Upper lobe of left lung (tissue), 6 donors: ENCODE measurements at places on chromosomes 5 and 9. TPM values are rescaled to one million over a fixed set of nuclear protein-coding genes. Genes with fewer than 3 reads are reported as not detected.

GRCh38 chr9:112508377-112508776, 21.8 kb downstream of the KIAA1958 start:
- no peak for DNase-seq

DNA sequence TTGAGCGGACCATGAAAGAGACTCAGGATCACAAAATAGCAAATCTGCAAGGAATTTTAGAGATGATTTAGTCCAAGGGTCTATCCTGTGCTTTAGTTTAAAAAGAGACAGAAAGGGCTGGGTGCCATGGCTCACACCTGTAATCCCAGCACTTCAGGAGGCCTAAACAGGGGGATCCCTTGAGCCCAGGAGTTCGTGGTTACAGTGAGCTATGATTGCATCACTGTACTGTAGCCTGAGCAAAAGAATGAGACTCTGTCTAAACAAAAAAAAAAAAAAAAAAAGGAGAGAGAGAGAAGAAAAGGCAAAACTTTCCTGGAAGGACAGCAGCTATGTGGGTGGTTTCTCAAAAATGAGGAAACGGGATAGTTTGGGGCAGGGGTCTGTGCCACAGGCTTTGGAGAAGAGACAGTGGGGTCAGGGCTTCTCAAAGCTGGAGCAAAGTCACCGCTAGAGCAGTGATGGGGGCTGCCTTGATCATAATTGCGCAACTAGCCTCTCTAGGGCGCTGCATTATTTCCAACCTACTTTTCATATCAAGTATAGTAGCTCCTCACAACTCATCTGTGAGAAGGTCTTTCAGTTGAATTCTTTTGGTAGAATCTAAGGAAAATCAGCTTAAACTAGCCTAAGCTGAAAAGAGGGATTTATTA, 8.5 kb upstream of the ANKH start:
- DNase-seq: no peak

Gene STPG3
- total RNA-seq: not detected

Gene CDH12
- total RNA-seq: not detected

DNA sequence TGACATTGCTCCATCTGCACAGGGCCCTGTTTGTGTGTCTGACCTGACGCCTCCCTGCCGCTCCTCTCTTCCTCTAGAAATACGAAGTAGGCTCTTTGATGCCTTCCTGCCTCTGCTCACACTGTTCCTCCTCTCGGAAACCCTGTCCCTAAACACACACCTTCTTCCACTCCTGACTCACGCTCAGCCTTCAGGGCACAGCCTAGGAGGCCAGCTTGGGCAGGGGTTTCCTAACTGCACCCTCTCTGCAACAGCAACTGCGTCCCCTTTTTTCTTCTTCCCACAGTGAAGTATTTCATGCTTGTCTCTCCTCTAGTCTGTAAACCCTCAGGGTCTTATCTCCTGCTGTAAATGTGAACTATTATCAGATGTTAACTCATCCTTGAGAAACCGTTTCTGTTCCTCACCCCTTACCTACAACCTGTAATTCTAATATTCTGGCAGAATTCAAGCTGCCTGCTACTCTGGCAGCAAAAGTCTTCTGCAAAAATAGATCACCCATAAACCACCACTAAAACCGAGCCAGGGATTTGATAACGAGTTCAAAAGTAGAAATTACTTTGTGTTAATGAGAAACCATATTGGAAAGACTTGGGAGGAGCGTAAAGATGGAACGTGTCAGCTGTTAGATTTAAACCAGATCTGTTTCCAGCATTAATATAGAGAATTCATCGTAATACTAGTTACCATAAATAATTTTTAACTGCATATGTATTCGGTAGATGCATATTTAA, 100.2 kb downstream of the DAPK1 start:
- DNase-seq: no peak
